Activated naive CD4-positive, alpha-beta T cell treated with anti-CD3 and anti-CD28 coated beads for 36 hours (primary cell): ENCODE measurements at places on chromosomes 11 and 22. TPM values are rescaled to one million over a fixed set of nuclear protein-coding genes. Genes with fewer than 3 reads are reported as not detected.

DNA sequence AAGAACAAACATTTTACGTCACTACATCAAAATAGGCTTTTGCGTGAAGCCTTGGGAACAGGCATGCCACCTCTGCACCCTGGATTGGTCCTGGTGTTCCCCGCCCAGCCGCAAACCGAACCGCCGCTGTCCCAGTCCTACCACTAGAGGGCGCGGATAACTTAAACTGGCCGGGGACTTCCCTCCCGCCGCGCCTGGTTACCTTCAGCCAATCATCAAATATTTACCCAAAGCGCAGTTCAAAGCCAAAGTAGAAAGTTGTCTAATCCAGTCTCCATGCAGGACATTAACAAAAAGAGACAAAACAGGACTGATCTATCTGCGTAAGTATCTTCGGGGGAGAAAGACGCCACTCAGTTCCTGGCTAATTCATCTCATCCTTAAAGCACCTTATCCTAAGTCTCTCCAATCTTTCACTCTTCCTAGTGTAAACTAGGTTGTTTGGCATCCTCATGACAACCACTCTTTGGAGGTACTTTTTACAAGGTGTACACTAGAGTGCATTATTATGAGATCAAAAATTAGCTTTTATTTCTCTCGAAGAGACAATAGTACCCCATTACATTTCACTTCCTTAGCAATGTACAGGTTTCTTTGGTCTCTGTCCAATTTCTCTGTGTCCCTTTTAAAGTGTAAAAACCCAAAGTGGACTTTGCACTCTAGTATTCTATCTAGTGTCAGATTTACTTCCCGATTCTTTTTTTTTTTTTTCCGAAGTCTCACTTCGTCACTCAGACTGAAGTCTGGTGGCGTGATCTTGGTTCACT lies 3.9 kb upstream of the CRY2 start:
- DNase-seq = peak; percentile 96

Gene C11orf86
- total RNA-seq = not detected

DNA sequence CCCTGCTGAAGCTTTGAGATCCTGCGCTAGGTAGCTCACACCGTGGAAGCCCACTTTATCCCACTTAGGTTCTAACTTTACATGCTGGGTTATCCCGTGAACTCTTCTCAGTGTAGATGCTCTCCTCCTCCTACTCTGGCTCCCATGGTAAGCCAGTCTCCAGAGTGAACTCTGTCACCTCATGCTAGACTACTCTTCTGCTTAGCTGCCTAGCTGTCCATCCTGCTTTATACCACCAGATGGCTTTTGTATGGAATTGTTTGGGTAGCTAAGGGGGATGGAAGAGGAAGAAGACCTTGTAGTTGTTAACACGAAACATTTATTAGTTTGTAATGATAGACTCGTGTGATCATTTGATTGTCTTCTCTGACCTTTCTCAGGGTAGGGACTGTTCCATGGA lies 46.8 kb downstream of the EMSY start:
- DNase-seq = no peak

- DNase-seq = no peak
Observed at GRCh38 chr11:78795621-78796261, 221.1 kb upstream of the NARS2 start.

- peak; percentile 17 for DNase-seq
Observed at GRCh38 chr11:43504316-43504950, 145.7 kb downstream of the TTC17 start.

- no peak for DNase-seq
Observed at GRCh38 chr11:15555161-15555560, 440.4 kb downstream of the INSC start.

Gene TMPRSS13
- 0.15 TPM for total RNA-seq

Gene OR8A1
- not detected for total RNA-seq

GRCh38 chr11:120954381-120954780 lies 69.5 kb upstream of the TBCEL start:
- no peak for DNase-seq

DNA sequence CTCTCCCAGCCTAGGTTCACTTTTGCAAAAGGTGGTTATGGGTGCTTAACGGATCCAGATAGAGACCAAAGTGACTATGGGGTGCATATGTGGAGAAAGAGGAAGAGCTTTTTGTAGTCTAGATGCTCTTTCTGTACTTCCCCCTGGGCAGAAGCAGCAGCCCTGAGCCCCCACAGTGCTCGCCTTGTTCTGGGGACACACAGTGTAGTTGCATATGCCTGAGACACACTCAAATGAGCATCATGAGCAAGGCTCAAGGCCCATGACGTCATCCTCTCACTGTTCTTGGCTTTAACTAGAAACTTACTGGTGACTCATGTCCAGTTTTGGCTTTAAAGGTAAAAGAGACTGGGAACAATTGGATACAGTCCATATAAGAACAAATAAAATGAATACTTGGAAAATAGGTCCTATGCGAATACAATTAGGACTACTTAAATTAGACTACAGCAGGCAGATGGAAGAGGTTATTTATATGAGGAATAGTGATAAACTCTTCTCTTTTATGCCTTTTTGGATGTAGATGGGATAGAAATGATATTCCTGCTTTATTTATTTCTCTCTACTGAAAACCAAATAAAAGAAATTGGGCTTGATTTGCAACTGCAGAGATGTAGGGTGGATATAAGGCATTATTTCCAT lies 20.1 kb upstream of the PEX26 start:
- DNase-seq = no peak

- DNase-seq = no peak
Observed at GRCh38 chr22:50317178-50317577, 9.6 kb downstream of the DENND6B start.

DNA sequence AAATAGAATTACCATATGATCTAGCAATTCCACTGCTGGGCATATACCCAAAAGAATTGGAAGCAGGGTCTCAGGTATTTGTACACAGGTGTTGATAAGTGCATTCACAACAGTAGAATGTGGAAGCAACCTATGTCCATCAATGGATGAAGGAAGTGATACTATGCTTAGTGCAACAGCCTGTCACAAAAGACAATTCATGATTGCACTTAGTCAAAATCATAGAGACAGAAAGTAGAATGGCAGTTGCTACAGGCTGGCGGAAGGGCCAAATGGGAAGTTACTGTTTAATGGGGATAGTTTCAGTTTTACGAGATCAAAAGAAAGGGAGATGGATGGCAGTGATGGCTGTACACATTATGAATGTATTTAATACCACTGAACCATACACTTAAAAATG lies 42.0 kb downstream of the SGSM3 start:
- DNase-seq = no peak

Gene MRGPRG
- total RNA-seq = not detected

- DNase-seq = no peak
Observed at GRCh38 chr11:111688013-111688412, 78.2 kb downstream of the PPP2R1B start.

DNA sequence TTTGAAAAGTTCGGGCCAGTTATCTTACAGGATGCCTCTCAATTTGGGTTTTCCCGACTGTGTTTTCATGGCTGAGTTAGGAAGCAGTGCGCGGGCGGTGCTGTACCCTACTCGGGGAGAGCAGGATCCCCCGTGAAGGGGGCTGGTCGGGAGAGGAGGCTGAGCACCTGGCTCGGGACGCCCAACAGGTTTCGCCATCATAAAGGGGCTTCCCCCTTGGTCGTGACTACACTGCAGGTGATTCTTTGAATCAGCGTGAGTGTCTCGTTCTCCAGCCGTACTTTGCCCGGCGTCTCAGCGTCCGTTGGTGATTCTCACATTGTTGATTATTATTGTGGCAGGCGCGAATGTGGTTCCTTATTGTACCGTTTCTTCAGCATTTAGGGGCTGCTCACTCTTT lies 46.6 kb downstream of the ST14 start:
- DNase-seq = no peak

DNA sequence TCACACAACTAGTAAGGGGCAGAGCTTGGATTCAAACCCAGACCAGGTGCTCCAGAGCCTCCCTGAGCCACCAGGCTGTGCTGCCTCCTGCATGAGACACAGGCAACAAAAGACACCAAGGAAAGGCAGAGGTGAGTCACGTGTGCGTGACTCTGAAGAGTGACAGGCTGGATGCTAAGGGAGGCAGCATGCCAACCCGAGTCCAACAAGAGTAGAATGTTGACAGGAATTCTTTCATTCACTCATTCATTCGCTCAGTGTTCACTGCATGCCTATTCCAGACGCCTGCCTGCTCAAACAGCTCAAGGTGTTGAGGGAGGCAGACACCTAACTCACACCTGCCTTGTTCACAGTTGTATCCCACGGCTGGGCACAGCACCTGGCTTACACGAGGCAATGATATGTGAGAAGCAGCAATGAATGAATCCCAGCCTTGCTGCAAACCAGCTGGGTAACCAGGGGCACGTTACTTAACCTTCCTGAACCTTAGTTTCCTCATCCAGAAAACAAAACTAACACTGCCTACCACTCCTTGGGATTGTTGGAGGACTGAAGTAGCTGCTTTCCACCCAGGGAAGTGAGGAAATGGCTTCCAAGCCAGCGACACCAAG lies 73.8 kb upstream of the ARFGAP3 start:
- peak; percentile 43 for DNase-seq

- no peak for DNase-seq
Observed at GRCh38 chr11:97140885-97141494, 751.2 kb downstream of the JRKL start.

Gene RTN4R
- 2.5 TPM for total RNA-seq

- DNase-seq = no peak
Observed at GRCh38 chr11:11538277-11538960, 83.4 kb downstream of the GALNT18 start.

Gene GPHA2
- total RNA-seq = not detected

GRCh38 chr11:100851147-100851546 lies 164.1 kb downstream of the ARHGAP42 start:
- DNase-seq = no peak

GRCh38 chr11:111449696-111450479 lies 62.3 kb downstream of the BTG4 start:
- DNase-seq = no peak

DNA sequence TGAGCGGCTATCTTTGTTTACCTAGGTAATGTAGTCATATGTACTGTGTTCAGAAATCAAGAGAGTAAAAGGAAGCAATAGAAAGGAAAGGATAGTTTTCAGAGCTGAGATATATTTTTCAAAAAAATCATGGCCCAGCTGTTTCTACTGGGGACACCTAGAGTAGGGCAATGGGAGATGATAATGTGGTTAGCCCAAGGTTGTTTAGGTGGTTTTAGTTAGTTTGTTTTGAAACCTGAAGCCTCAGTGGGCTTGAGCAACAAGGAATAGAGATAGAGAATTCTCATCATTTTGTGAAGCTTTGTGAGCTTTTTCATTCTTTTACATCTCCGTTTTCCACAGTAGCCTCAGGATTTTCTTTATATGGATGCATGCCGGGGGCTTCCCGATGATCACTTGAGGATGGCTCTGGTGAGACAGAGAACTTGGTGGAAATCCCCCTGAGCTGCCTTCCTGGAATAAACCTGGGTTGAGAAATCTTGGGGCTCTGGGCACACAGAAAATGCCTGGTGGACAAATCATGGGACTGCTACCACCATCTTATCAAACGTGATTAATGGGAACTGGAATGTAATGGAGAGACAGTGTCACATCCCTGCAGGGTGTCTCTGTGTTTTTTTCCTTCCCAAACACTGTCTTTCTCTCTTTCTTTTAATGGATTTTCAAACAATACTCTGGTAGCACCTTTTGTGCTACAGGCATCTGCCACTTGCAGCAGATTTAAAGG lies 49.0 kb downstream of the ARHGAP42 start:
- no peak for DNase-seq

- no peak for DNase-seq
Observed at GRCh38 chr11:129282634-129283033, 90.5 kb upstream of the ARHGAP32 start.

GRCh38 chr11:45484326-45484883 lies 181.0 kb downstream of the CHST1 start:
- no peak for DNase-seq

- peak; percentile 25 for DNase-seq
Observed at GRCh38 chr22:30121960-30122359, 41.7 kb downstream of the HORMAD2 start.

DNA sequence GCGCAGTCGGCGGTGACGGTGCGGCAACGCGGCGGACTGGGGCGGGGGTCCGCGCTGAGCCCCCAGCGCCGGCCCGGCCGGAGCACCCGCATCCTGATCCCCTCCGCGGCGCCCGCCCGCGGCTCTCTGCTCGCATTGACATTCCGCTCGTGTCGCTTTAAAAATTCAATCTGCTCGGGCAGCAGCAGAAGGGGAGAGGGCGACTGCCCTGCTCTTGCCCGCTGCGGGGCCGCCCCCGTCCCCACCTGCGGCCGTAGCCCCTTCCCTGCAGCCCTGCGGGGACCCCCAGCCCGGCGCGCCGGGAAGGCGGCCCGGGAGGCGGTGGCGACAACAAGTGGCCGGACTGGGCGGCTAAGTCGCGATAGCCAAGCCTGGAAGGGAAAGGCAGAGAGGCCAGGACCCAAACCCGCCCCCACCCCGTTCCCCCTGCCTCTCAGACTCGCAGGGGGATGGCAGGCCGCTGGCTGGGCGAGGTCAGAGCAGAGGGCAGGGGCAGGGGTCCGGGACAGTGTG lies 1.1 kb downstream of the CABP7 start:
- DNase-seq = no peak

DNA sequence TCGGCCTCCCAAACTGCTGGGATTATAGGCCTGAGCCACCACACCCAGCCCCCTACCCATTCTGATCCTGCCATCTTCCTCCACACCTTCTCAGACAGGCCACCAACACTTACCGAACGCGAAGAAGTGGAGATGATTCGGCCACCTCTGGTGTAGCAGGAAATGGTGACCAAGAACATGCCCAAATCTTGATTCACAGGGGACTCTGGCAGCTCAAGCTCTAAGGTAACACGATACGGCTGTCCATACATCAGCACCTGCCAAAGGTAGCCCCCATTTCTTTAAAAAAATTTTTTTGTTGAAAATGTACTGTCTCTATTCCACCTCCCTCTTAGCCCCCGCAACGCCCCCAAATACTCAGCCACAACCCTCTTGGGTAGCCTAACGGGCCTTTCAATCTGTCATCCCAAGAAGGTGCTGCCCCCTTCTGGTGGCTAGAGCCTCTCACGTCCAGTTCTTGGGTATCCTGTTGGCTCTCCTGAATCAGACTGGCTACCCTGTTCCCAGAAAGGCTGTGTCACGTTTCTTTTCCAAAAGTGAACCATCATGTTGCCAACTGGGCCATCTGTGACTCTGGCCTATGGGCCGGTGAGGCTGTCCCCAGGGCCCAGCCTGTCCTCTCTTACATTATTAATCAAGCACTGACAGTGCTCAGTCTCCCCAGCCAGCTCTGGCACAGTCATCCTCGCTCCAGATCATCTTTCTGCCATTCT lies 5.3 kb upstream of the LRRN4CL start:
- DNase-seq = peak; percentile 85

GRCh38 chr11:43366677-43367076 lies 8.0 kb downstream of the TTC17 start:
- DNase-seq = no peak

Gene RFPL2
- not detected for total RNA-seq

DNA sequence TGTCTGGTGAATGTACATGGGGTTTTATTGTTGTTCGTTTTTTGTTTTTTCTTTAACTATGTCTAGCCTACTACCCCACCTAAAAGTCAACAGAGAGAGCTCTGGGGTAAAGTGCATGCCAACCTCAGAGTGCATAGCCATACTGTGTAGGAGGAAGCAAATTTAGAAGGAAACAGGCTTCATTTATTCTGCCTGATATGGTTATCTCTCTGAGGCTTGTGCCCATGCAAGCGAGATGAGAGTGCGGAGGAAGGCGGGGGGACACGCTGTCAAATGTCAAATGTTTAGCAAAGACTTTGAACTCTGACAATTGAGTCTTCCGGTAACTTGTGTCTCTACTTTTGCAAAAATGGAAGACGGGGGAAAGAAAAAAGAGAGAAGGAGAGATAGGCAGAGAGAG lies 295.5 kb downstream of the ETS1 start:
- DNase-seq = peak; percentile 69

GRCh38 chr11:61020551-61021235 lies 49.2 kb downstream of the CD6 start:
- DNase-seq = peak; percentile 6
